ENCODE measurements at places on chromosomes 3 and 15. TPM values are rescaled to one million over a fixed set of nuclear protein-coding genes. Genes with fewer than 3 reads are reported as not detected.
A peak's percentile ranks its signal among the peaks of the same experiment; 100 is the strongest.

Gene ZNF620
- 1.5 TPM for total RNA-seq

- no peak for DNase-seq
Observed at GRCh38 chr3:52399131-52399530, 45.8 kb downstream of the SEMA3G start.

GRCh38 chr3:3734881-3735280 lies 64.3 kb upstream of the LRRN1 start:
- no peak for DNase-seq

- no peak for DNase-seq
Observed at GRCh38 chr15:38477637-38478036, 23.7 kb downstream of the FAM98B start.

- DNase-seq = no peak
Observed at GRCh38 chr3:147089286-147089685, 317.1 kb downstream of the ZIC4 start.

DNA sequence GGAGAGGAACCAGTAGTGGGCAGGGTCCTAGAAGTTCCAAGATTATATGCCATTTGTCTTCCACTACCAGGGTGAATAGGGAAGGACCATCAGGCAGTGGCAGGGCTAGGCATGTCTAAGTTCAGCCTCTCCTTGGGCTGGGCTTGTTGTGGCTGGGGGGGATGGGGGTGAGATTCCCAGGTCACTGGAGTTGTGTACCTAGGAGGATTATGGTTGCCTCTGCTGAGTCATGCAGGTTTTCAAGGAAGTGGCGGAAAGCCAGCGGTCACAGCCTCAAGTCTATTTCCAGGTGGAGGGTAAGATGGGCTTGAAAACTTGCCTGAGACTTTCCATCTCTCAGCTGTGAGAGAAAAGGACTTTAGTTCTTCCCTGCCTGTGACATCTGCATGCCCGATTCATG lies 1407.1 kb downstream of the SI start:
- DNase-seq = no peak

DNA sequence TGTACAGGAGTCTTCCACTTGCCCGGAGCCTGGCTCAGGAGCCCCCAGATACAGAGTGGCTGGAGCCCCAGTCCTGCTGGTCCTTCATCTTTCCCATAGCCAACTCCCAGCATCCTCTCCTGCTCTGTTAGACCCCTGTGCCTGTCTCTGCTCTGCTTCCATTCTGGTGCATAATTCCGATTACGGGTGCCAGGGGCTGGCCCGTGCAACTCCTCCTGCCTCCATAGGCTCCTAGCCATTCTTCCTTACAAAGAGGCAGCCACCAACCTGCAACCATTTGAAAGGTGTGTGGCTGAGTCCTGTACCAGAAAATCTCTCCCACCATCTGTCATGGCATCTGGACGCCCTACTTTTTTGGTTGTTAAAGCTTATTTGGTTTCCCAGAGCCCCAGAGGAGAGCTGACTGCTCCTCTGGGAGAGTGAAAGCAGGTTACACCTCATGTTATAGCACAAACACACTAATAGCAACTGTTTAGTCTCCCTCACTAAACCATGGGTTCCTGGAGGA lies 5.2 kb upstream of the RAD18 start:
- peak; percentile 73 for DNase-seq

GRCh38 chr3:12334786-12335185 lies 45.9 kb downstream of the PPARG start:
- DNase-seq = no peak

- no peak for DNase-seq
Observed at GRCh38 chr15:43347114-43347513, 16.7 kb upstream of the LCMT2 start.
